ENCODE measurements at places on chromosomes 2 and 18. TPM values are rescaled to one million over a fixed set of nuclear protein-coding genes. Genes with fewer than 3 reads are reported as not detected.
A peak's percentile ranks its signal among the peaks of the same experiment; 100 is the strongest.

GRCh38 chr2:64905338-64906024 lies 83.7 kb upstream of the SLC1A4 start:
- no peak for DNase-seq

- DNase-seq = peak; percentile 53
These were observed 33.9 kb downstream of the ZBTB7C start for GRCh38 chr18:48375150-48375800.

GRCh38 chr18:35816003-35816402 lies 156.5 kb upstream of the RMP24 start:
- DNase-seq = no peak

HOXD13 gene
- total RNA-seq = not detected

PARD6G gene
- total RNA-seq = 4.1 TPM

ARHGAP15 gene
- 26.2 TPM for total RNA-seq

SCYGR7 gene
- total RNA-seq = not detected

DNA sequence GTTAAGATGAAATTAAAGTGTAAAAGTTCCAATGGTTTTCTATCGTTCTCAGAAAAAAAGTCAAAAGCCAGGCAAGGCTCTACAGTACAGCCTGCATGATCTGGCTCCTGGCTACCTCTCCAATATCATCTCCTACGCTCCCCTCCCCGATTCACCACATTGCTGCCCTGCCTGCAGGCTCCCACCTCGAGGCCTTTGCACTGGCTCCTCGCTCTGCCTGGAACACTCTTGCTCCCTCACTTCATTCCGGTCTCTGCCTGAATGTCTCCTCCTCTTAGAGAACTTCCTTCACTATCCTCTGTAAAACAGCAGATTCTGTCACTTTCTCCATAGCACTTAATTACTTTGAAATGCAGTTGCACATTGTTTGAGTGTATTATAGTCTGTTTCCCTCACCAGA lies 72.5 kb downstream of the KLF7 start:
- no peak for DNase-seq

GRCh38 chr2:11227595-11227994 lies 72.3 kb downstream of the SLC66A3 start:
- no peak for DNase-seq

DNA sequence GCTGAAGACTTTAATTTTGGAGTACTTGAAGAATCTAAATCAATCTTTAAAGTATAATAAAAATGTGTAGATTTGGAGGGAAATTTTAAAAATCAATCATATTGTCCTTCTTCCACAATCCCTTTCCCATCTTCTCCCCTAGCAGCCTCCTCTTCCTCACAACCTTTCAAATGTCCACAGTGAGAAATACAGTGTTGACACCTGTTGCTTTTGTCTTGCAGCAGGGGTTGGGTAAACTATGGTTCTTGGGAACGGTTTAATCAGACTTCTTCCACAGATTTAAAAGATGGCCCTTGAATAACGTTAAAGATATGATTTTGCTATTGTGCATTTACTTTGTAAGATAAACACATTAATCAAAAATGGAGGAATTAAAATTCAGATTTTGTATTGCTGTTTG lies 113.8 kb upstream of the SLC1A4 start:
- DNase-seq = no peak

CHRNA1 gene
- not detected for total RNA-seq

IL36B gene
- not detected for total RNA-seq

GRCh38 chr2:23606196-23606595 lies 221.2 kb downstream of the KLHL29 start:
- DNase-seq = peak; percentile 28

Data from aorta (tissue), 5 donors.